ENCODE measurements at places on chromosomes 1 and 21.

DNA sequence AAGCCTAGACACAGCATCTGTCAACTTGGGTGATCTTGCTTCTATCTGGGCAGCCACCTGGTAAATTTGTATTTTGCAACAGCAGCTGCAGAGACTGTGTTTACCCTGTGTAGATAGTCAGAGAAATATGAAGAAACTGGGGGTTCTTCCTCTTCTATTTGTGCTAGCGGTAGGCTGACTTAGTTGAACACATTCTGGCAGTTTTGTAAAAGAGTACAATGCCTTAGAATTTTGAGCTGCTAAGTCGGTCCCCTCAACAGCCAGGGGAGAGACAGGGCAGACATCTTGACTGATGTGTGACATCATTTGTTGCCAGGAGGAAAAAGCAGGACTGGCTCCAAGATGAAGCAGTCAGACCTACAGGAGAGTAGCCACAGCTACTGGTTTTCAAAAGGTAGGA is 53.7 kb downstream of the KCNJ6 start:
- peak; percentile 10 for DNase-seq

DNA sequence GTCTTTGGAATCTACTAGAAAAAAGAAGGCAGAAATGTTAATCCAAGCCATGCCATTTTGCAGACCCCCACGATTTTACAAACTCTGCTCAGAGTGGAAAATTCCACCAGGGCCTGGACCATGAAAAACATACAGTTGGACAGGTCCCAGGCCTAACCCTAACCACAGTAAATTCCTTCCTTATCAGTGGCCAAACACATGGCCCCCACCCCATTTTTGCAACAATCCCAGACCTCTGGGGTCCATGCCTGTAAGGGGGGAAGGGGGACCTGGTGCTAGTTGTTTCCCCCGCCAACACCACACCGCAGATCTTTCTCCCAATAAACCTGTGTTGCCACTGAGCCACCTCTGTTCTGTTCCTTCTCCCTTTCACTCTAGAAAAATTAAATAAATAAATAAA is 1352.7 kb downstream of the AMY1C start:
- peak; percentile 1 for DNase-seq

GRCh38 chr1:202288177-202288576 is 53.6 kb downstream of the UBE2T start:
- no peak for DNase-seq

DNA sequence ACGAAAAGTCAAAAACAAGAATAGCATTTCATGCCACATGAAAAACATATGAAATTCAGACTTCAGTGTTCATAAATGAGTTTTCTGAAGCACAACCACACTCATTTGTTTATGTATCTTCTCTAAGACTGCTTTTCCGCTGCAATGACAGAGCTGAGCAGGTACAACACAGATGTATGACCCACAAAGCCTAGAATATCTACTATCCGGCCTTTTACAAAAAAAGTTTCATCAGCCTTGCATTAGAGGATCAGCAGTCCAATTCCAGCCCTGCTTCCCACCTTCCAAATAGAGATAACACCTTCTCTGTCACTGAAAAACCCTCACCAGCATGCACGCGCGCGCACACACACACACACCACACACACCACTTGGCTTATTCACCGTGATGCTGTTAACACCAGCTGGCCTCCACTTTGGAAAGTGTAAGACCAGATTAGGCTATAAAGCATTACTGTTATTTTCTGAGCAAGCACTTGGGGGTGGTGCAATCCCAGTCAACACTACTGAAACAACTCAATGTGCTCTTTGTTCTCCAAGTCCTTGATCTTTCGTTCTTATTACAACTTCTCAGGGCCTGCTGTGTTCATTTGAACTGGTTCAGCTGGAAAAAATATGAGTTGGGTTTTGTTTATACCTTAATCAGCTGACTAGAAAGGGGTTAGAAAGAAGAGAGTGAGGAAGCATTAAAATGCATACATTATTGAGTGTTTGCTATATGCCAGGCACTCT is 90.0 kb downstream of the GLUL start:
- peak; percentile 24 for DNase-seq

DNA sequence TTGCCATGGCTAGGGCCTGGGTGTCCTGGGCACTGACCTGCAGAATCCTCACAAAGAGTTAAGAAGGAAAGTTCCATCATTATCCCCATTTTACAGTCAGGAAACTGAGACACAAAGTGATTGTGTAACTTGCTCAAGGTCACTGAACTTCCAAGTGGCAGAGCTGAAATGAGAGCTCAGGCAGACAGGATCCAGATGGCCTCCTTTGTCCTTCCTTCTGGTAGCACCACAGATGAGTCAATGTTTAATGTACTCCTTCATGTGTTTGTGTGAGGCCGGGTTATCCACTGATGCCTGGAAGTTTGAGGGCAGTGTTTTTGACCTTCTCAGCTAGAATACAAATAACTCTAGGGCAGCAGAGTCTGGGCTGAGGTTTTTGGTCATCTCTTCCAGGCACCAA is 207.0 kb downstream of the TNR start:
- no peak for DNase-seq

DNA sequence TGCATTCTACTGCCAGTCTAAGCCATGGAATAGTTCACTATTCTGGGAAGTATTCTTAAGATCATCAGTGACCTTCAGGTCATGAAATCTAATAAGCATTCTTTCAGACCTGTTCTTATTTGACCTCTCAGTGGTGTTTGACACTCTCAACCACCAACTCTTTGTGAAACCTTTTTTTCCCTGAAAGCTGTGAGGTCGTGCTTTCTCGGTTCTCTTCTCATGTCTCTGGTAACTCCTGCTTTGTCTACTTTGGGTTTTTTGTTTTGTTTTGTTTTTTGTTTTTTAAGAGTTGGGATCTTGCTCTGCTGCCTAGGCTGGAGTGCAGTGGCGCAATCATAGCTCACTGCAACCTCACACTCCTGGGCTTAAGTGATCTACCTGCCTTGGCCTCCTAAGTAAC is 56.3 kb downstream of the POU2F1 start:
- no peak for DNase-seq

DNA sequence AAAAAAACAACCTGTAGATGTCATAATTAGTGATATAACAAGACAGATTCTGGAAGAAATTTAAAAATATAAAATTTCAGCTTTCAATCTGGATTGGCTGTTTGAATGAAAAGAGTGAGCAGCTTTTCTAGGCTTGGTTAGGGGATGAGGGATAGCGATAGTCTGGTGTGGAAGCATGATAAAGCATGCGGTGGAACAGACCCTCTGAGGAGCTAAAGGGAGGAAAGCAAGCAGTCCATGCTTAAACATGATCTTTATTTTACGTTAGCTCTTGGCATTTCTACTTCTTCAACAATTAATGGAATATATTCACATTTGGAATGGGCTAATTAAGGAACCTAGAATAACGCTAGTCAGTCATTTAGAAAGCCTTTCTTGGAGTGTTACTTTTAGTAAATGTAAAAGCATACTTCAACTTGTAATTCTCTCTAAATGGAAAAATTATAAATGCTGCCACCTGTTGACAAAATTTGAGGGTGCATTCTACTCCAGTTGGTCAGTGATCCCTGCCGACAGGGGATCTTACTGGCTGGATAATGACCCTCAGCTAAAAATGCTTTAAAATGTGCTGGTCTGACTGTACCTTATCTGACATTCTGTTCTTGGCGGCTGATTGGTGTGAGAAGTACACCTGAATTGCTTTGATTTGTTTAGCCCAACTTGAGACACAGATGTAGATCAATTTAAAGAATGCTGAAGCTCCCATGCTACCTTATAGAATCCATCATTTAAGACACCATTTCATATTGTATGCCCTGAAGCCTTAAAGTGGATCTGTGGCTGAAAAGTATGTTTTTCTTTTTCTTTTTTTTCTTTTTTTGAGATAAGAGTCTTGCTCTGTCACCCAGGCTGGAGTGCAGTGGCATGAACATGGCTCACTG is 61.2 kb downstream of the AK4 start:
- DNase-seq: peak; percentile 4

DNA sequence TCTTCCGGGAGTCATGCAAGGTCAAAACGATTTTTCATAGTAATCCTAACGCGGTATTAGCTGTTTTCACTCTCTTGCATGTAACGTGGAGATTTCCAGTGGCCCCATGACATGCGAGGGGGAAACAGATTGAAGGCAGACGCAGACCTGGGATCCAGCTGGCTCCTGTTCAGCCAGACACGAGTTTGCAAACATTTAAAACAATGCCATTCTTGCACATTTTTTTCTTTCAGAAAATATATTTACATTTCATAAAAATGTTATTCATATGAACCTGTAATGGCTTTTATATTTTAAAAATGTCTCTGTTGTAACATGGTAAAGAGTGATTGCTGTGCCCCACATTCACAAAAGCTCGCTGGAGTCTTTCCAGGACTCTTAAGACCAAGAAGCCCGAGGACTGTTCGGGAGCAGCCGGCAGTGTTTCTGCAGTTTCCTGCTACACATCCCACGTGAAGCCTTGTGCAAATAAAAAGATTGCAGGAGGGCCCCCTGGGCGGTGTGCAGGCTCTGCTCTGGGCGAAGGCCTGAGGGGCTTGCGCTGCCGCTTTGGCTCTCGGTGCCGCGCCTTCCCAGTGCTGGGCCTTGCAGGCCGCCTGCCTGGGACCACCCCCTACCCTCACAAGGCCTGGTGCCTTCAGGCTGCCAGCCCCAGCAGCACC is 184.9 kb downstream of the DYRK1A start:
- peak; percentile 63 for DNase-seq

DNA sequence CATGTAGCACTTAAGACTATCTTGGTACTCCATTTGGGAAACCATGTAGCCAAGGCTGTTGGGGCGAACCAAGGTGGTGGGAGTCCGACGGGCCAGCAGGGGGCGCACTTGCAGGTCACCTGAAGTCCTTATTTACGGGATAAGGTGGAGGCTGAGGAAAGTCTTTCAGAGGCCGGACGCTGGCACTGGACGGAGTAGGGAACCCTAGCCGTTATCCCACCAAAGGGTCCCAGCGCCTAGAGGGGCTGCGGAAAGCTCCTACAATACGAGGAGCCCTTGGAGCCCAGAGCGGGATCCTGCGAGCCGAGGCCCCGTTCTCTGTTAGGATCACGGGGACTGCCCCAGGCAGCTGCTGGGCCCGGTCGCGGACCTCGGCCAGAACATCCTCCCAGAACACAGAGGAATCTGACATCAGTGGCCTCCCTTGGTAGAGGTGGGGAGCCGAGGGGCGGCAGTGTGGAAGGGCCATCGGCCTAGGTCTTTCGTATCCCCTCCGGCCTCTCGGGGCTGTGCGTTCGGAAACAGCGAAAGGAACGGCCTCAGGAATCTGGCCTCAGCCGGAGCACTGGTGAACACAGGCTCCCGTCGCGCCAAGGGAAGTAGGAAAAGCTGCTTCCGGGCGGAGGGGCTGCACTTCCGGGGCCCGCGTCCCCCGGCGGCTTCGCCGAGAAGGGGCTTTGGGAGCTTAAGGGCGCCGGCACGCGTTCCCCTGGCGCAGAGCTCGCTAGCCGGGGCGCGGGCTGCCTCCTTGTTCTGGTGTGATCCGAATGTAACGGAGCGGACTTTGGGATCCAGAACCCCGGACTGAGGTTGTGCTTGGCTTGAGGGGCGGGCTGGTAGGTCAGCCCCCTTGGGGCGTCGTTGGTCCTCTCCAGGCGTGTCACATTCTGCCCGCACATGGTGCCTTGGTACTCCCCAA is 29.9 kb upstream of the RPTN start:
- DNase-seq: peak; percentile 58

DNA sequence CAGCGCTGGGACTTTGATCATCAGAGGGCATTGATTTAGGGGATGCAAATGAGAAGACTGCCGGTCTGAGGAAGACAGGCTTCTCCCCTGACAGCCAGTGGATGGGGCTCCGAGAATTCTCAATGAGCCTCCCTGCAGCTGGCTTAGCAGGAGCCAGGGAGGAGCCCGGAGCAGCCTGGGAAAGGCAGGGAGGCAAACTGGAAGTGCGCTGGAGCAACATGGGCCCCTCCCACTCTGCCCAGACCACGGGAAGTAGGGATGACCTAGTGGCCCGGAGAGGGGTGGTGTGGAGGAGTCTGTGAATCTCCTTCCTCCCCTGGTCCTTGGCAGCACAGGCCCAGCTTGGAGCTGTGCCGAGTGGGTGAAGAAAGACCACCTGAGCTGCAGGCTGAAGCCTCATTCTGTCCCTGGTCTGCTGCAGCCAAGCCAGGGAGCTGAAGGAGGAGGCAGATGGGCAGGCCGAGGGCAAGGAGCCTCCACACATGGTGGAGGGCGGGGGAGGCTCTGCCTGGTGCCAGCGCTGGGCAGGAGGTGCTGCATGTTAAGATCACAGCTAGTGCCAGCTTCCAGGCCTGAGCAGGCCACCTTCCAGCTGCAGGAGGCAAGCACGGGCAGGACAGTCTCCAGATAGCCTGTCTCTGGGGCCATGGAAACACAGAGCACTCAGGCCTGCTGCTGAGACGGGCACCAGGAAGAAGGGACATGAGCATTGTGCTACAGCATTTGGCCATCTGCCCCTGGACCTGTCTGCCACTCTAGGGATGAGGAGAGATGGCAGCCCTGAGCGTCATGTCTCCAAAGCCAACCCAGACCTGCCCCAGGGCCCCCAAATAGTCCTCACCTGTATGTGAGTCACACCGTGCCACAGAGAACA is 12.2 kb upstream of the CLSTN1 start:
- DNase-seq: peak; percentile 81

GRCh38 chr1:67332653-67333529 is 25.2 kb downstream of the IL12RB2 start:
- DNase-seq: no peak

DNA sequence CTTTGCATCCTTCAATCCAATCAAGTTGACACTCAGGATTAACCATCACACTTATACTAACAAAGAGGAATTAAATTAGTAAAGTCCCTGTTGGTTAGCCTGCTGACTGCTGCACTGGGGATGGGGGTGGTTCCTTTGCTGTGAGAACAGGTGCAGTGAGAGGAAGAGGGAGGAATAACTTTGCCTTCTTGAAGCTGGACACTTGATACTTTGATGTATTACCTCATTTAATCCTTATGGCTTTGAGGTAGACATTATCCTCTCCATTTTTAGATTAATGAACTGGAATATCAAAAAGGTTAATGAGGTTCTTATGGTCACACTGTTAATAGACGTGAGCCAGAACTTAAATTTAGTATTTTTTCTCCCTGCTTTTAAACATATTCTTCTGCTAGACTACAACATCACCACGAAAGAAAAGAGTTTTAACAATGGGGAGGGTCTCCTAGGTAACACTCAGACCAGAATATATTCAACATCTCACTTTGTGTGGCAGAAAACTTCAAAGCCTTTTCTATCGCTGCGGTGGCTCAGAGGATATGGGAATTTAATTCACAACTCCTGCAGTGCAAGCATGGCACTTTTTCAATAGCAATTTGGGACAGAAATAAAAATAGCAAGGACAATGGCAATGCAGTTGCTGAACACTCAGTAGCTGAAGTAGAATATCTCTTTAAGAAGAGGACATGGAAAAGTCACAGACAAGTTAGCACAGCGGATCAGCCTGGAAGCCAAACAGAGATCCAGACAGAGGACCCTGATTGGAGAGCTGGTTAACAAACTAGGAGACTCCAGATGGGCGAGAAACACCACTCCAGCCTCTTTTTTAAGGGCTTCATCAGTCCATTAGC is 68.8 kb upstream of the DNAH14 start:
- DNase-seq: no peak

- no peak for DNase-seq
Observed at GRCh38 chr1:219990782-219991510, 55.4 kb downstream of the EPRS1 start.

GRCh38 chr1:157119008-157119407 is 19.2 kb downstream of the ETV3 start:
- no peak for DNase-seq

Measured in ELF-1 (cell line).